Thoracic aorta (tissue), 2 donors: ENCODE measurements at places on chromosomes 5 and 9. TPM values are rescaled to one million over a fixed set of nuclear protein-coding genes. Genes with fewer than 3 reads are reported as not detected.

GRCh38 chr9:34507556-34507955, 15.2 kb downstream of the ENHO start:
- DNase-seq, result no peak

The GRIN1 gene
- not detected for total RNA-seq

DNA sequence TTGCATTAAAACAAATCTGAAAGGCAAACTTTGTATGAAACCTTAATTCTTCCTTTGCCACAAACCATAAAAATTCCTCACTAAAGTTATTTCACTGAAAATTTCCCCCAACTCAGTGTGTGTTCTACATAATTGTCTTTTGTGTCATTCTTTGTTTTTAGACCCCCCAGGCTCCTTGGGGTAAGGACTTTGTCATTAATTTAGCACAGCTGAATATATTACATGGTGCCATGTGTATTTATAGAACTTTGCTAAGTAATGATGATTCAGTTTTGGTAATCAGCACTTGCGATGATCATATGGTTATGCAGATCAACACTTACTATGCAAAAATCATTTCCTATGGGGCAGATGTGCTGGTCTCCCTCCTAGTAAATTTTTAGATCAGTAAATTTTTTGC, 712.1 kb upstream of the MEF2C start:
- DNase-seq, result no peak

DNA sequence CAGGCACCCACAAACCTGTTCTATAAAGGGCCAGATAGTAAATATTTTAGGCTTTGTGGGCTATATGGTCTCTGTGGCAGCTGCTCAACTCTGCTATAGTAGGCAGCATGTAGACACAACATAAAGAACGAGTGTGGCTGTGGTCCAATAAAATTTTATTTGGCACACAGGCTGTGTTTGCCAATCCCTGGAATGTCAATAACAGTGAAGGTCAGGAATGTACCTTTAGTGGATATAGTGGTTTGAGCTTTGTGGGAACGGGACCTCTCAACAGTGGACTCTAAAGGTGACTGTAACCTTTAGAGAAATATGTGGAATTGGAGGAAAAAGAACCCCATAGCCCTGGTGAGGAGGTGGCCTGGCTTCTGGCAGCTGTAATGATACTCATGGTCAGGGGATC, 145.2 kb downstream of the MAST4 start:
- DNase-seq, result no peak

DNA sequence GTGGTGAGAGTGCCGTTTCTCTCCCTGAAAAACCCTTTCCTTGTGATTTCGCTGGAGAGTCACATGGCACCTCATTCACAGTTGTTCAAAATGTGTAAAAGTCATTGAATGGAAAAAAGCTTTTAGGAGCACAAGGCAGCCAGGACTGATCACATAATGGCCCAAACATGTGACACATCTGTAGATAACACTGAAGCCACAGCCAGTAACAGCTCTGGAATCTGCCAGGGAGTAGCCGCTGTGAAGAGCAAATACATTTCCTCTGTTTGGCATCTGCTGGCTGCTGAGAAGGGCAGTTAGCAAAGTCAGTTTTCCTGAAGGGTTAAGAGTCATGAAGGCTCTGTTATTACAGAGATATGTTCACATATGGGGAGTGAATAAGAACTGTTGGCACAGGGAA, 271.8 kb downstream of the NNT start:
- DNase-seq, result no peak

DNA sequence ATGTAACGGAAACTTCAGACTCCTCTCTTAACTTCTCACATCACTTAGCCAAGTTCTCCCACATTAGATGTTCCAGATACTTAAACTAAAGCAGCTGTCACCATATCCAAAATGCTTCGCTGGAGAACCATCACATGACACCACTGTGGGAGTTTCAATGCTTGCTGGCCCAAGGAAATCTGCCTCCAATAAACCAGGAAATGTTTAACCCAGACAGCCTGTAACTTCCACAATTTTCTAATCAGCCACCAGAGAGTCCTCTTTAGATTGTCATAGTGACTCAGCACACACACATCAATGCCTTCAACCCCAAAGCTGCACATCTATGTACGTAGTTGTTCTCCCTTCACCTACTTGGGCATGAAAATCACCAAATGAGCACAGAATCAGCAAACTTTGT, 118.7 kb downstream of the LPAR1 start:
- DNase-seq, result no peak

The IL33 gene
- total RNA-seq, result 160 TPM

GRCh38 chr5:106171708-106172107, 1499.0 kb downstream of the EFNA5 start:
- DNase-seq, result no peak

The FBN2 gene
- total RNA-seq, result 5.8 TPM

The ARAP3 gene
- total RNA-seq, result 16.2 TPM

The PCDHGA1 gene
- 0.41 TPM for total RNA-seq

GRCh38 chr5:143715616-143716015, 96.3 kb upstream of the HMHB1 start:
- no peak for DNase-seq

DNA sequence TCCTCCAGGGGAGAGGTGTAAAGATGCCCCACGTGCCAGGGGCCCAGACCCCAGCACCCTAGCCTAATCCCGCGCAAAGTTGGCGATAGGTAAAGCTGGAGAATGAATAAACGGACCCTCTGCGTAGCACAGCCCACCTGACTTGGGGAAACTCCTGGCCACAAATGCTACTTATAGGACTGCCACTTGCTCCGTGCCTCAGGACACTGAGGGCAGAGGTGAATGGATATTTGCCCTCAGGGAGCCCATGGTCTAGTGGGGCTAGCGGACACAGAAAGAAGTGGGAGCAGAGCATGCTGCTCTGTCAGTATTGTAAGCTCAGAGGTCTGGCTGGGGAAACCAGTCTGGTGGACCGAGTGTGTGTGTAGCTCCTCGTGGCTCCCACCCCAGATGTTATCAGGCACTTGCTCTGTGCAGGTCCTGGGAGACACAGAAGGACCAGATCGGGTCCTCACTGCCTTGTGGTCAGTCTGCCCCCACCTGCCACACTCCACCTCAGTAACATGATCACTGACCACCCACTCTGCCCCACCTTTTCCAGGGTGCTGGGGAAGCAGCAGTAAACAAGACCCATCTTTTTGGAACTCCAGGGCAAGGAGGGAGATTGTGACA, 841 bp downstream of the GRK6 start:
- no peak for DNase-seq

DNA sequence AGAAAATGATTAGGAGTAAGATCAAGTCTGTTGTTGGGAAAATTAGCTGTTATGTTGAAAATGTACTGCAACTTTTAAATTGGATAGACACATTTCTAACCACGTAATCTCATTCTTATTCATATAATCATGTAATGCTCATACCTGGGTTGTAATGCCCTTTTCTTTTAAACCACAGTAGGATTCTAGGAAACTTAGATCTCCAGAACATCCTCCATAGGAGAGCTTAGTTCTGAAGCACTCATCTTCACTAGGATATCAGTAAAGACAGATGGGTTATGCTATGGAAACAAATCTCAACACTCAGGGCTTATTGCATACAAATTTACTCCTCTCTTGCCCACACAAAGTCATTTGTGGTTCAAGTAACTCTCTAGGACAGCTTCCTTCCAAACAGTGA, 34.8 kb upstream of the ANXA1 start:
- DNase-seq, result no peak

DNA sequence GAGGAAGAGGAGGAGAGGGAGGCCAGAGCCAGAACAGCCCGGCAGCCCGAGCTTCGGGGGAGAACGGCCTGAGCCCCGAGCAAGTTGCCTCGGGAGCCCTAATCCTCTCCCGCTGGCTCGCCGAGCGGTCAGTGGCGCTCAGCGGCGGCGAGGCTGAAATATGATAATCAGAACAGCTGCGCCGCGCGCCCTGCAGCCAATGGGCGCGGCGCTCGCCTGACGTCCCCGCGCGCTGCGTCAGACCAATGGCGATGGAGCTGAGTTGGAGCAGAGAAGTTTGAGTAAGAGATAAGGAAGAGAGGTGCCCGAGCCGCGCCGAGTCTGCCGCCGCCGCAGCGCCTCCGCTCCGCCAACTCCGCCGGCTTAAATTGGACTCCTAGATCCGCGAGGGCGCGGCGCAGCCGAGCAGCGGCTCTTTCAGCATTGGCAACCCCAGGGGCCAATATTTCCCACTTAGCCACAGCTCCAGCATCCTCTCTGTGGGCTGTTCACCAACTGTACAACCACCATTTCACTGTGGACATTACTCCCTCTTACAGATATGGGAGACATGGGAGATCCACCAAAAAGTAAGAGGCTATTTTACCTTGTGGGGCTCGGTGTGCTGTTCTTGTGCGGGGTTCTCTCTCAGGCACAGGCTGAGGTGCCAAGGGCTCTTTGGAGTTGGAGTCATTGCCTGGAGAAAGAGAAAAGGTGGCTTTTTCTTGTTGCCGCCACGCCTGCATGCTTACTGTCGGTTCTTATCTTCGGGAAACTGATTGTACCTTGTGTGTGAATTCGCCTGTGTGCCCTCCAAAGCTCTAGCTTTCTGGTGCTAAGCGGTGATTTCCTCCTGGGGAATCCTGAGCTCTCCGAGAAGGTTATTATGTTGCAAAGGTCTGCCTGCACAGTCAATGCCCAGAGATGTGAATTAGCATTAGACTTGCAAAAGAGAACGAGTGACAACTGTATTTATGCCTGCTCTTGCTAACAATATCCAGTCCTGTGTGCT, at the start of gene ISL1:
Gene ISL1, plus strand, starts transcription at position 318 of the 991 bp plus-strand sequence. Its CDS starts 224 bp downstream, at position 542.
- DNase-seq, result no peak

GRCh38 chr5:141960018-141960417, 2.0 kb upstream of the PCDH12 start:
- DNase-seq, result no peak

GRCh38 chr5:108523360-108523759, 141.5 kb upstream of the FBXL17 start:
- DNase-seq, result no peak

DNA sequence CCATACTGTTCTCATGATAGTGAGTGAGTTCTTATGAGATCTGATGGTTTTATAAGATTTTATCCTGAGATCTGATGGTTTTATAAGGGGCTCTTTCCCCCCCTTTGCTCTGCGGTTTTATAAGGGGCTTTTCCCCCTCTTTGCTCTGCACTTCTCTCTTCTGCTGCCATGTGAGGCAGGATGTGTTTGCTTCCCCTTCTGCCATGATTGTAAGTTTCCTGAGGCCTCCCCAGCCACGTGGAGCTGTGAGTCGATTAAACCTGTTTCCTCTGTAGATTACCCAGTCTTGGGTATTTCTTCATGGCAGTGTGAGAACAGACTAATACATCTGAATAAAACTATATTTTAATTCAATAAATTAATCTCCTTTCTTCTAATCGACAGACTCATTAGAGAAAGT, 64.9 kb upstream of the ZSWIM6 start:
- DNase-seq, result no peak

DNA sequence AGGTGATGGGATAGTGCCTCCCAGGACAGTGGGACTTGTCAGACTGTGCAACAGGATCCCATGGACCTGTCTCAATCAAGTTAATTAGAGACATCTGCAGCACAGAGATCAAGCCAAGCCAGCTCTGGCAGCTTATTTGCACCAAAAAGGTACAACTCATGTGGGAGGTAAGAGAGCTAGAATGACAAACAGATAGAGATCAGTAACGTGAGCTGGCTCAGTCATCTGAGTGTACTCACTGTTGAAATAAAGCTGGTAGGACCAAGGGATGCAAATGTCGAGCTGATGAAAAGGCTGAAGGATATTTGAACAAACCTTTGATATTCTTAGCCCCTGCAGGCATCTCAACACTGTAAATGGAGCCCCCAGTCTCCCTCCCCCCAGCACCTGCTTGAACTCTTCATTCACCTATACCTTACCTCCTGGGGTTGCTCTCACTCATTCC, 198.1 kb downstream of the EFNA5 start:
- no peak for DNase-seq

The SLC25A2 gene
- total RNA-seq, result 2.0 TPM

- no peak for DNase-seq
These were observed 11.4 kb upstream of the CRHBP start for GRCh38 chr5:76941442-76941841.

GRCh38 chr5:161373345-161373707, 173.2 kb downstream of the GABRB2 start:
- DNase-seq, result no peak

The MARVELD2 gene
- total RNA-seq, result 0.81 TPM

GRCh38 chr5:168667301-168667840, 88.2 kb upstream of the PANK3 start:
- DNase-seq, result no peak

GRCh38 chr5:85030316-85031084, 645.8 kb upstream of the EDIL3 start:
- no peak for DNase-seq

DNA sequence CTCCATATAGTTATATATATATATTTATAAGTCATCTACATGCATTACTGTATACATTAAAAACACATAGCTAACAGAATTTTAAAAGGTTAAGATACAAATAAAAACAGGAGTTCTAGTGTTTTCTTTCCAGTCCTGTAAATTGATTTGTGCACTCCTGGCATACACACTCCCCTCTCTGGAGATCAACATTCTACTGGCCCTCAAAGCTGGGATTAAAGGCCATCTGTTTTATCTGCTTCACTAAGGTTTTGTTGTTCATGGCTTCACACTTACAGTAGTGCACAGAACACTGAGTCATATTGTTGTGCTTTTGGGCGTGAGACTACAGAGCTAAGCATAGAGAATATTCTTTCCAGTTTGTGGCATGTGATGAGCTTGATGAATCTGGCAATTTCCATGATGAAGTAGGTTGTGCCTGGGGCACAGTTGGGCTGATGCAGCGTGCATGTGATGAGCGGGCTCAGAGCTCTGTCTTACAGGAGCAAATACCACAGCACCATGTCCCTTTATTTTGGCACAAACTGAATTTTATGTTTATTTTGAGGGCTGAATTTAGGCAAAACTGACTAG, 98.2 kb downstream of the TAF11L14 start:
- no peak for DNase-seq

DNA sequence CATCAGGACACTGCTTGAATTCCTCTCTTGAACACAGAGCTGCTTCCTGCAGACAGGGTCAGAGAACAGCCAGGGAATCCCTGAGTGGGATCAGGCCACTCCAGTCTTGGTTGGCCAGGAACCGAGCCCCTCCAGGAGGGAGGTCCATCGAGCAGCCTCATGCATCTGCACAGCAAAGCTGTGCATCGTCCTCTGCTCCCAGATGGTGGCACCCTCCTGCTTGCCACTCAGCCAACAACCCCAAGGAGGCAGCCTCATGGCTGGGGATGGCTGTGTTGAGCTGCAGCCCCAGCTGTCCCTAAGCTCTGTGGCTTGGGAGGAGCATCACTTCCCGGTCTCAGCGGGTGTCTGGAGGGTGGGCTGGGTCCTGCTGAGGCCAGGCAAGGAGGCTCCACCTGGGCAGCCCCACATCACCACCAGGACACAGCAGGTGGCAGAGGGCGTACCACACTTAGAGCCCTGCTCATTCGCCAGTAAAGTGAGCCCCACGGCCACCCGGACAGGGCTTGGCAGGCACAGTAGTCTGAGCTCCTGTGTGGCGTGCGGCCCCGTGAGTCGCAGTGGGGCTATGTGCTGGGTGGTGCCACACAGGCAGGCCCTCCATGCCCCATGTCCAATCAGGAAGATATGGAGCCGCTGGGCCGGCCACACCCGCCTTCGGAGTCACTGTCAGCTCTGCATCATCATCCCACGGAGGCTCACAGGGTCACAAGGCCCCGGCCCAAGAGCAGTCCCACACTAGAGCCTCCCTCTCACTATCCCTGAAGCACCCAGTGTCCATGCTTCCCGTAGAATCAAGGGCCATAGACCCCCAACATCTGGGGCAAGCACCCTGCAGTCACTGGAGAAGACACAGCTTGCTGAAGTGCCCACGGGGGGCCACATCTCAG, 11.9 kb downstream of the LPCAT1 start:
- DNase-seq, result peak; percentile 1

GRCh38 chr5:148619484-148619883, 34.8 kb downstream of the HTR4 start:
- no peak for DNase-seq

- no peak for DNase-seq
These were observed 236.2 kb upstream of the NFIL3 start for GRCh38 chr9:91659529-91660495.
